Sigmoid colon (tissue), 7 donors: ENCODE measurements at places on chromosomes 16 and 17. TPM values are rescaled to one million over a fixed set of nuclear protein-coding genes. Genes with fewer than 3 reads are reported as not detected.

DNA sequence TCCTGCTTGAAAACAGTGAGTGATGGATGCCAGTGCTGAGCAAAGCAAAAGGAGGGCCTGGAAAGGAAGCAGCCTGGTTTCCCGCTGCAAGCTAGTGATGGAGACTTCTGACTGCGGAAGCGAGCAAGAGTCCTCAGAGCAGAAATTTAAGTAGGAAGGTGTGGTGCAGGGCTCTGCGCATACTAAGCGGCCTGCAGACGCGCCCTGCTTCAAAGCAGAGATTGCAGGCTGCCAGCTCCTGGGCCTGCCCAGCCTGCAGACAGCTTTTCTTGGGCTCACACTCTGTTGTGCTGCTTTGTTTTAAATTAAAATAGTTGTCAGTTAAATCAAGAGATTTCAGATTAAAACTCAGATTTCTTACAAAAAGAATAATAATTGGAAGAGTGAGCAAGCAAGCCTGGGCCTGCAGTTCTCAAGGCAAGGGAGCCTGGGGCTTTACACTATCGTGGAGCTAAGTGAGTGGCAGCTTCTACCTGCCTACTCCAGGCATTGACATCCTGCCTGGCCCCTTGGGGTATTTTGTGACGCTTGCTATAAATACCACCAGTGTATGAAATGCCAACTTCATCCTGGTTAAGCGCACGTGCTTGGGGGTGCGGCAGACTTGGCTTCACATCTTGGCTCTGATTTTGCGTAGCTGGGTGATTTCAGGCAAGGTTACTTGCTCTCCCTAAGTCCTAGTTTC is 237.3 kb downstream of the XYLT1 start:
- H3K27me3 ChIP-seq: no peaks in the 10 kb centered on the region
- no peak overlapping the region for H3K27ac ChIP-seq
- no peaks in the 10 kb centered on the region for H3K36me3 ChIP-seq
- H3K4me3 ChIP-seq: no peak overlapping the region
- DNase-seq: no peak
- H3K4me1 ChIP-seq: no peaks in the 10 kb centered on the region

GRCh38 chr16:27452569-27453493 is 50.9 kb downstream of the IL21R start:
- peaks cover 30% of the 10 kb centered on the region for H3K27me3 ChIP-seq
- H3K27ac ChIP-seq: no peak overlapping the region
- no peak overlapping the region for H3K4me3 ChIP-seq
- no peaks in the 10 kb centered on the region for H3K36me3 ChIP-seq

FAM20A gene
- 0.46 TPM for polyA plus RNA-seq

- peak; percentile 64 for DNase-seq
- H3K36me3 ChIP-seq: no peaks in the 10 kb centered on the region
- no peaks in the 10 kb centered on the region for H3K4me1 ChIP-seq
- H3K27me3 ChIP-seq: no peaks in the 10 kb centered on the region
- no peak overlapping the region for H3K4me3 ChIP-seq
Measured at GRCh38 chr17:76243826-76244679, 3.8 kb upstream of the RNF157 start.

DNA sequence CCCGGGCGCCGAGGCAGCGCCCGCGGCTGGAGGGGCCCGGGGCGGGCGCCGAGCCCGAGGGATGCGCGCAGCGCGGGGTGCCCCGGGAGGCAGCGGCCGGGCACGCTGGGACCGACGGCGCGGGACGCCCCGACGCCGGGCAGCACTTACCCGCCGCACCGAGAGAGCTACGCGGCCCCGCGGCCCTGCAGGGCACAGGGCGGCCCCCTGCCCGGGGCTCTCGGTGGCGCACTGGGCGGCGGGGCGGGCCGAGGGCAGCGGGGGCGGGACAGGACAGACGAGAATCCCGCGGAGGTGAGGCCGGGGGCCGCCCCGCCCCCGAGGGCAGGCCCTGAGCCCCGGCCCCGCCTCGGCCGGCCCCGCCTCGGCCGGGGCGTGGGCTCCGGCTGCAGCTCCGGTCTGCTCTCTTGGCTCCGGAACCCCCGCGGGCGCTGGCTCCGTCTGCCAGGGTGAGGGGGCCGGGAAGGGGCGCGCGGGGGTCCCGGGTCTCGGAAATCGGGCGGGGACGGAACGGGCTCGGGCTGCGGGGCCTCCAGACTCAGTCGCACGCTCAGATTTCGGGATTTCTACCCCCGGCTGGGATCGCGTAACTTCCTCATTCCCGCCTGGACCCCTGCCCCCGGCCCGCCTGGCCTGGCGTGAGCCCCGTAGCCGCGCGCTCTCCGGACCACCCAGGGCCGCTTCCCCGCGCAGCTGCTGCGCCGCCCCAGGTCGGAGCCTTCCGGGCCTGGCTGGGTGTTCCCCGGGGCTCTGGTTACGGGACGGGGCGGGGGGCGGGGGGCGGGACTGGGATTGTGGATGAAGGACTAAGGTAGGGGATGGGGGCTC is at the start of gene PLD2:
TSS of gene PLD2 (plus strand) at position 376 of the 828 bp plus-strand sequence. CDS start 621 bp downstream, outside the sequence.
- peak within 1 kb of the TSS; percentile 85 for H3K27ac ChIP-seq
- peak within 1 kb of the TSS; percentile 77 for H3K4me3 ChIP-seq
- H3K27me3 ChIP-seq: no peaks in the 10 kb centered on the region
- peaks cover 27% of the 10 kb centered on the region for H3K4me1 ChIP-seq
- DNase-seq: peak; percentile 91

FBXO39 gene
- polyA plus RNA-seq: not detected

DCTPP1 gene
- polyA plus RNA-seq: 140 TPM

DNA sequence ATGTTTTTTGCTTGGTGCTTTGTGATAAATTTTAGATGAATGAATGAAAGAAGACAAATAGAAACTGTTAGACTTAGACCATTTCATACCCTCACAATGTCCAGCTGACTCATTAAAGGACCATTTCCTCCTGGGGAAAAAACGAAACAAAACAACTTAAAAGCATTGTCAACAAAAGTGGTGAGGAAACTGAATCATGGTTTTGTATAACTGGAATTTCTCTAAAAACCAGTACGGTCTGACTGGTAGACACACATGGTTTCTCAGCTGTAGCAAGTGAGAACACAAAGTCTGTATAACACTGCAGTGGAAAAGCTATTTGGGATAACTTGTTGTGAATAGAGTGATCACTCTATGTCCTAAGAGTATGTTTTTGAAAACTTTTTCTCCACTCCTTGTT is 5.3 kb upstream of the DDX52 start:
- no peak overlapping the region for H3K4me3 ChIP-seq
- no peaks in the 10 kb centered on the region for H3K4me1 ChIP-seq
- H3K27me3 ChIP-seq: no peaks in the 10 kb centered on the region
- H3K36me3 ChIP-seq: no peaks in the 10 kb centered on the region
- H3K27ac ChIP-seq: peak overlapping the region; percentile 23

DNA sequence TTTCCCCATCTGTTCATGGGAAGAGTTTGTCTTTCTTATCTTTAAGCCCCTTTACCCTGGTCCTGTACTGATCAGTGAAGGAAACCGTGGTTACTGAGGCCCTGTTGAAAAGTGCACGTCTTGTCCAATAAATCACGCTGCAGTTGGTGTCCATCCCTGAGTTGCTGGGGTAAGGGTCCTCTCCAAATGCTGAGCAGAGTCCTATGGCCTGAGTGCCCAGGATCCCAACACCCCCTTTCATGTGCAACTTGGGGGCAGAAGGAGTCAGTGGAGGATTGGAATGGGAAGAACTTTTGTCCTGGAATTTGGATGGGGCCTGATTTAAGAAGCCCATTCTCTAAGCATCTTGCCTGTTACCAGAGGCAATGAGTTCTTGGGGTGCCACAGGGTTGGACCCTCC is 7.0 kb upstream of the TBX2 start:
- H3K4me3 ChIP-seq: no peak overlapping the region
- H3K36me3 ChIP-seq: no peaks in the 10 kb centered on the region
- H3K27me3 ChIP-seq: peaks cover 22% of the 10 kb centered on the region
- DNase-seq: no peak

GRCh38 chr16:83615953-83616350 is 191.8 kb upstream of the HSBP1 start:
- H3K36me3 ChIP-seq: no peaks in the 10 kb centered on the region
- no peaks in the 10 kb centered on the region for H3K4me1 ChIP-seq

RPL19 gene
- polyA plus RNA-seq: 2,689 TPM

- no peak for DNase-seq
- H3K36me3 ChIP-seq: no peaks in the 10 kb centered on the region
- no peaks in the 10 kb centered on the region for H3K4me1 ChIP-seq
- no peak overlapping the region for H3K27ac ChIP-seq
Measured at GRCh38 chr17:61366715-61367413, 32.8 kb upstream of the TBX2 start.

- DNase-seq: no peak
- H3K27ac ChIP-seq: no peak overlapping the region
- H3K36me3 ChIP-seq: no peaks in the 10 kb centered on the region
- peaks cover 9% of the 10 kb centered on the region for H3K4me1 ChIP-seq
- no peak overlapping the region for H3K4me3 ChIP-seq
- H3K27me3 ChIP-seq: no peaks in the 10 kb centered on the region
Measured at GRCh38 chr17:70017112-70017511, 57.9 kb upstream of the KCNJ16 start.

GRCh38 chr16:58494981-58495520 is 4.9 kb upstream of the NDRG4 start:
- no peaks in the 10 kb centered on the region for H3K36me3 ChIP-seq
- peak overlapping the region; percentile 52 for H3K27ac ChIP-seq
- peaks cover 3% of the 10 kb centered on the region for H3K4me1 ChIP-seq

DNA sequence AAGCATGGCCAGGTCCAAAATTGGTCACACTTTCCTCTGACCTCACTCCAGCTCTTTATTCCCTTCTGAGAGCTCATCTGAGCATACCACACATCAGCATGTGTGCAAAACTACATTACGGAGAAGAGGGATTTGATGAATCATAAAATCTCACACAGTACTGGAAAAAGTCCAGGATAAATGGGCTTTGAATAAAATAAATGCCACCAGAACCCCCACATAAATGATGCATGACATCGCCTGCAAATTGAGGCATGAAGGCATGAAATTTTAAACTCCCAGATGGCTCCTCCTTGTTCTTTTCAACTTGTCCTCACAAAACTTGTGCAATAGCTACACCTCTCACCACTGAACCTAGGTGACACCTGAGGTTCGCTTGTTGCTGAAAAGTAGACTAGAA is 439.5 kb downstream of the CA10 start:
- DNase-seq: no peak
- H3K27me3 ChIP-seq: no peaks in the 10 kb centered on the region
- H3K4me3 ChIP-seq: no peak overlapping the region

DNA sequence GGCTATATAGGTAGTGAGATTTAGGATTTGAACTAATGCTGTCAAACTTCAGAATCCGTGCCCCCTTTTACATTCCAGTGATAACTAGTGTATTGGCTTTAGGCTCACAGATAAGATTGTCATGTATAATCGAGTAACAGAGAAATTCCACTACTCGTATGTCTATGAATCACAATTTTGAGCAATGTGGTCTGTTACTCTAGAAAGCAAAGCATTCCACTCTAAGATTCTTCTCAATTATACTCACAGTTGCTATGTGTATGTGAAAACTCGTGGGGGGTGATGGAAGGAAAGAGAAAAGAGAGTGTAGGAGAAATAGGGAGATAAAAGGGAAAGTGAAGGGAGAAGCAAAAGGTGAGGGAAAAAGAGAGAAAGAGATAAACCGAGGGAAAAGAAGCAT is 1175.1 kb upstream of the GOT2 start:
- no peaks in the 10 kb centered on the region for H3K27me3 ChIP-seq
- no peaks in the 10 kb centered on the region for H3K36me3 ChIP-seq
- no peak overlapping the region for H3K4me3 ChIP-seq
- no peak for DNase-seq

DNA sequence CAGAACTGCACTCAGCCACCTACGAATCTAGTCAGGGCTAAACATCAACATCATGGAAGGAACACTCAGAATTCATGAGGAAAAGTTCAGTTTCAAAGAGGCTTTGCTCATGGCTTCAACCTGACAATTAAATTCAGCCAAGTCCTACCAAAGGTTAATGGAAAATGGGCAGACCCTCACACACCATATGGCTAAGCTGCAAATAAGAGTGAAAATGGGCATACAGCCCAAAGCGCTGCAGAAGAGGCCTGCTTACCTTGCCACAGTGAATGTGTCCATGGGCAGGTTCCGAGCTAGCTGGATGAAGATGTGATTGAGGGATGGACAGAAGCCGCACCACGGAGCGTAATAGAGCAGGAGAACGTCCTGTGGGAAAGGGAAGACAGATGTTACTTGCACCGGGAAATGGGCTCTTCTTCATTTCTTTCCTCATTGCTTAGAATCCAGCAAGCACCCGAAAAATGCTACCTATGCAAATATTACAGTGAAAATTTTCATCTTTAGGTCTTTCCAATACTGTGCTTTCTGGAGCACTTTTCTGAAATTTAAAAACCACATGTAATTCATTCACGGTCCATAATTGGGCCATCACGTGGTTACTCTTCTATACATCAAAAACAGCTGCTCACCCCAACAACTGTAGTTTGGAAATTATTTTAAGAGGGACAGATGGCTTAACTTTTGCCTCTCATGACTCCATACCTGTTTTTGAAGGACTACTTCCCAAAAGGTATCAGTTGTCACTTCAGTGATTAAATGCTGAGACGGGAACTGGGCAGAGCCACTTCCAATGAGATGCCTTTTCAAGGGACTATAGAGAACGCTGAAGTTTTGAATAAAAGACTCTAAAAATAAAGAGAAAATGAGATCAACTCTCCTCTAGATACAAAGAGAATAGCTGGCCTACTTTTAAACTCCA is 19.6 kb downstream of the SNN start:
- peaks cover 6% of the 10 kb centered on the region for H3K36me3 ChIP-seq
- H3K4me3 ChIP-seq: no peak overlapping the region
- peak; percentile 48 for DNase-seq
- H3K27me3 ChIP-seq: no peaks in the 10 kb centered on the region
- peak overlapping the region; percentile 50 for H3K27ac ChIP-seq

DNA sequence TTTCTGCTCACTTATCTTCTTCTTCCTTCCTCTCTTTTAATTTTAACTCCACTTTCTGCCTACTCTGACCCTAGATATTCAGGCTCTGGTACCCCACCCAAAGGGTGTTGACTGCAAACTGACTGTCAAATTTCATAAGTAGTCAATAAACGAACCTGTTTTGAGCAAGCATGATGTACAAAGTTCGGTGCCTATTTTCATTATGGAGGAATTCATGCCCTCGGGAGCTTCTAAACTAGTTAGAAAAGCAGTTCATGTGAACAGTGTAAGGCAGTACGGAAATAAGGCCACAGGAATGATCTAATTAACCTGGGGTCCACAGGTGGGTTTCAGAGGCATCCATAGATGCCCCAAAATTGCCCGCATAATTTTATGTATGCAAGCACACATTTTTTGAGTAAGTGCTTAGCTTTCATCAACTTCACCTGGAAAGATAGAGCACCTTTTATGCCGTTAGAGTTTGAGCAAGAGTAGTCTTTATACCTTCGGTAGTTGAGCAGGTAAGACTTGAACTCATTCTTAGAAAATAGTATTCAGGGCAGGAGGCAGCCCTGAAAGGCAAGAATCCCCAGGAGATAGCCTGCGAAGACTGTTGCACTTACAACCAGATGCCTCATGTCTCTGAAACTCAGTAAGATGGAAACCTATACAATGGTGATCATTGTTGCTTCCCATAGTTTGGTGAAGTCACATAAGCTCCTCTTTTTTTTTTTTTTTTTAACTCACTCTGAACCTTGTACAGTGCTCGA is 36.6 kb upstream of the TBX2 start:
- no peaks in the 10 kb centered on the region for H3K27me3 ChIP-seq
- no peak for DNase-seq
- H3K27ac ChIP-seq: no peak overlapping the region
- no peaks in the 10 kb centered on the region for H3K4me1 ChIP-seq
- H3K36me3 ChIP-seq: no peaks in the 10 kb centered on the region
